ENCODE measurements at places on chromosomes 7 and 10.

DNA sequence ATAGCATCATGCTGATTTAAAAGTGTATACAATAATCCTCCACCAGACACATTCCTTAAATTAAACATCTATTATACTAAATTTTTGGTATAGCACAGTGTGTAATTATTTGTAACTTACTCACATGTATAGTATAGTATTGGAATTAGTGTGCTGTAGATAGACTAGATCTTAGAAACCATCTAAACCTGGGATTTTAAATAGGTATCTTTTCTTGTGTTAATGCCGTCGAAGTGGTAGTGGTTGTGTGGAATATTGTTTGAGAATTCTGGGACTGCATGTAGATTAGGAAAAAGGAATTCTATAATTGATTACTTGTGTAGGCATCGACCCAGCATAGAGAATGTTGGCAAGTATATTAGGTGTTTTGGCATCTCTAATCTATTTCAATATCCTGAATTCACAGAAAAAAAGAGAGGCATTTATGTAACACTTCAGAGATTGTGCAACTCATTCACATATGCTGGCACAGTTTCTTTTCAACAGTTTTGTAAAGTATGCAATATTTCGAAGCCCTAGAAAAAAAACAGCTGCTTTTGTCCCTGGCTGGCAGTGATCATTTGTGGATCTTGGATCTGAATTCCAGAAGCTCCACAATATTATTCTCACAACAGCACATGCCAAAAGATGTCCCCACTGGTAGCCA, 145.5 kb upstream of the AGR3 start:
- DNase-seq: no peak

DNA sequence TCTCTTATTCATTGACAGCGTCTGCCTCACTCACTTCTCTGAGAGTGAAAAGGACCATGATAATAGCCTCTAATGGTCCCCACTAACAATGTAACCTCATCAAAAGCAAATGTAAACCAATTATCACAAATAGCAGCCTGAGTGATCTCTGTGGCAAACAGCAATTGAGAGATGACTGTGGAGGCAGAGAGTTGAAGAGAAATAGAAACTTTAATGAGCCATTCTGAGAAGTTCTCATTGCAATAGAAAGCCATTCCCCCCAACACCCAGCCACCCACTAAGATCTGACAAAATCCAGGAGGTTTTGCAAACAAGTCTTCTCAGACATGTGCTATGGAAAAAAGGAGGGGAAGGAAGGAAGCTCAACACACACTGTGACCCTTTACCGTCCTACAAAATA, 44.2 kb upstream of the RNF148 start:
- DNase-seq: no peak

GRCh38 chr10:11301571-11302111, 284.0 kb downstream of the CELF2 start:
- no peak for DNase-seq

DNA sequence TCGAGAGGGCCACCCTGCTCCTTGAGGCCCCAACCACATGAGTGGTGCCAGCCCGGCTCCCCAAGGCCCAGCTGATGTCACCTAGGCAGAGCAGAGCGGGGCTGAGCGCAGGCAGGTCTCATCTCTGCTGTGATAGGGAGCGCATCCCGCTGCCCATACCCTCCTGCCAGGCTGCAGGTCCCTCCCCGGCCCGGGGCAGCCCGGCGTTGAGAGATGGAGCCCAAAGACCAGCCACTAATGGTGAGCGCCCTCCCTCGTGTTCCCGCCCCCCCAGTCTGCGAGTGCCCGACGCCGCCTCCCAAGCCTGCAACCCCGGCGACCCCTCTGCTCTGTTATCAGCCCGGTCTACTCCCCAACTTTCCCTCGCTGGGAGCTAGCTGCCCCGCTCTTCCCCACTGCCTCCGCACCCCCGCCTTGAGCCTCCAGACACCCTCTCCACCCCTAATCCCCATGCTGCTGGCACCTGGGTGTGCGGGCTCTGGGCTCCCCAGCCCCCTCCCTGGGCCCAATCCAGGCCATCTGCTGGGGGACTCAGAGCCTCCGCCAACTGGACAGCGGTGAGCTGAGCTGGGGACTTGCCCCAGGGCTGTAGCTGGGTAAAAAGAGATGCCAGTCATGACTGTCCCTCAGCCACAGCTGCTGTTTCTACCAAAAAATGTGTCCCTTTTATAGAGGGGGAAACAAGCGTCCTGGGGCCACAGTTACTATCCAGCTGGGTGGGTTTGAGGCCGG, 19.7 kb upstream of the CHST12 start:
- DNase-seq: no peak

GRCh38 chr10:109851616-109852474, 71.5 kb downstream of the XPNPEP1 start:
- no peak for DNase-seq

DNA sequence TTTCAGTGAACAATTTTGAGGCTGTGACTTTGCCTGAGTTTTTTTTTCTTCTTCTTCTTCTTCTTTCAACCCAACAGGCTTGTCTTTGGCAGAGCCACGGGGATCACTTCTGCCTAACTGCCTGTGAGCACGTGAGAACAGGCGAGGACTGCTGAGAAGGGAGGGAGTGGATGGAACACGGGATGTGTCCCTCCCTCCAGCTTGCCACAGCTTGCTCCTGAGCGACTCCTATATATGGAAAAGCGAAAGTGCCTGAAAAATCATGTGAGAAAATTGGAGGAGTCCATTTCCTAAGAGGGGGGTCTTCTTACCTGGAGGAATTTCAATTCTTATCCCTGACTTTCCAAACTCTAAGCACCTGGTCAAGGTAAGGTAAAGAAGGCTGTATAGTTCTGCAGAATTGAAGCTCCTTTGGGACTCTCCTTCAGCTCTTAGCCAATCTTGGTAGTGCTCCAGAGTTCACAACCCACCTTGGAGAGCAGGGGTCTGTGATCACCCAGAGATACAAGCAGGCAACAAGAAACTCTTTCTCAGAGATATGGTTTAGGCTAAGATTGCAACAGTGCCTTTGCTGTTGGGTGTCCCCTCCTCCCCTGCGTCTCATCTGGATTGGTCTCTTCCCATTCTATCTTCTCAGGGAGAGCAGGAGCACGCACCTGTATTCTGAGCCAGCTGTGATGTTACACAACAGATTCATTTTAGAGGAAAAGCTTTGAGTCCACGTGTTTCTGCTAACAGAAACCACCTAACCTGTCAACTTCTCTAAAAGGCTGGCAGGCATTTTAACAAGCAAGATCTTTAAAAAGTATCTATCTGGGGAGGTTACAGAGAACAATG, at the start of gene MAT1A:
Gene MAT1A (minus strand): TSS at position 208 of the 837 bp plus-strand sequence. CDS start 235 bp downstream, outside the sequence.
- no peak for DNase-seq

- no peak for DNase-seq
Observed at GRCh38 chr7:128017460-128017859, 13.8 kb downstream of the LRRC4 start.

DNA sequence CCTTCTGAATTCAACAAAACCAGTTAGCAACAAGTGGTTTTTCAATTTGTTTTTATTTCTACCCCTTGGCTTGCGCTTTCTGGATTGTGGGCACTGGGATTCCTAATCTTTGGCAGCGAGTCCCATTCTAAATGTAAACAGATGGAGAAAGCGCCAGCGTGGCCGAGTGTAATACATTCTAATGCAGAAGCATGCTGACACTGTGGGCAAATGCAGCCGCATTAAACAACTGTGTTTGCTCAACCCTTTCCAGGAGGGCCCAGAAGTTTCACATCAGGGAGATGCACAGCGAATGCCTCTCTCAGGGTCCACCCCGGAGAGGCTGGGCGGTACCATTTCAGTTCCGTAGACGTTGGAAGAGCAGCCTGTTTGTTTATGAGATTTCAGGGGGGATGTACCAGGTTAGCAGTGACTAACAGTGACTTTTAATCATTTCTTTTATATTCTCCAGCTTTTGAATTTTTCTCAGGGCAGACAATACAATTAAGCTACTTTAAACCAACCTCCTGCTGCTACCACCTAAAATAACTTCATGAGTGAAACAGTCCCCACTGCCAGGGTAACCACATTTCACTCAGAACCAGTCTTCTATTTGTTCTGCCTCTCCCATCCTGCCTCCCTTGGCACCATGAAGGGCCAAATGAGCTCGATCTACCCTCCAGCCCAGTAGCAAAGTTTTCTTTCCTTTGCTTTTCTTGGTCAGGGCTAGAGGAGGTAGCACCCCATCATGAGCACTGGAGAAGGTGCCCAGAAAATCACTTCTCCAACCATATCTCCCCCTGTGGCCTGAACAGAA, 164.2 kb upstream of the ITGB1 start:
- DNase-seq: no peak

DNA sequence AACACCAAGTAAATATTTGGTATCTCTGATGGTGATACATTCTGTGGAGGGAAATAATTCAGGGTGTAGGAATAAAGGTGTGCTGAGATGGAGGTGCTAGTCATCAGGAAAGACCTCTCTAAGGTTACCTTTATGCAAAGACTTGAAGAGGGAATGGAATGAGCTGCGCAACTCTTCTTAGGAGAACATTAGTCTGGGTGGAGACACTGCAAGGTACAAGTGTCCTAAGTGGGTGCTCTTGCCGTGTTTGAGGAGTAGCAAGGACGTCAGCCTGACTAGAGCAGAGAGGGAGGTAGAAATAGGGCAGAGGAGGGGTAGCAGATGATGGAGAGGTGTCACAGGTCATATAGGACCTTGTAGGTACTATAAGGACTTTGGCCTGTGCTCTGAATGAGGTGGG, 148.1 kb downstream of the AUTS2 start:
- no peak for DNase-seq

GRCh38 chr7:145104400-145104799, 268.5 kb upstream of the TPK1 start:
- DNase-seq: no peak

- no peak for DNase-seq
Observed at GRCh38 chr7:66500087-66500486, 128.6 kb upstream of the KCTD7 start.

Measured in stimulated activated CD8-positive, alpha-beta memory T cell treated with anti-CD3 and anti-CD28 coated beads, Interleukin-7, amount 100 ng/mL, for 1 hour (primary cell).